ENCODE measurements at places on chromosomes 3 and 15.
A peak's percentile ranks its signal among the peaks of the same experiment; 100 is the strongest.

- DNase-seq: peak; percentile 7
Observed at GRCh38 chr3:41125258-41125657, 74.0 kb upstream of the CTNNB1 start.

DNA sequence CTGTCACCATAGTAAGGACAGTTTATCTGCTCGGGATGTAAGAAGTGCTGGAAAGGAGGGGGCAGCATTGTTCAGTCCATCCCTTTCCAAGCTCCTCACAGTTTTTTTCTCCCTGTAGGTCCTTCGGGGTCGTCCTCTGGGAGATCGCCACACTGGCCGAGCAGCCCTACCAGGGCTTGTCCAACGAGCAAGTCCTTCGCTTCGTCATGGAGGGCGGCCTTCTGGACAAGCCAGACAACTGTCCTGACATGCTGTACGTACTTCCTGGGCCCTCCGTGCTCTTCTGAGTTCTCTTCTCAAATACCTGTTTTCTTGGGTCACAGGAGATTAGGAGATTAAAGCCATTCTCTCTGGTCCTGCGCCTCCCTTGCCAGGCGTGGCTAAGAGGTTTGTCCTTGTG is 59.1 kb downstream of the PGPEP1L start:
- no peak for DNase-seq

DNA sequence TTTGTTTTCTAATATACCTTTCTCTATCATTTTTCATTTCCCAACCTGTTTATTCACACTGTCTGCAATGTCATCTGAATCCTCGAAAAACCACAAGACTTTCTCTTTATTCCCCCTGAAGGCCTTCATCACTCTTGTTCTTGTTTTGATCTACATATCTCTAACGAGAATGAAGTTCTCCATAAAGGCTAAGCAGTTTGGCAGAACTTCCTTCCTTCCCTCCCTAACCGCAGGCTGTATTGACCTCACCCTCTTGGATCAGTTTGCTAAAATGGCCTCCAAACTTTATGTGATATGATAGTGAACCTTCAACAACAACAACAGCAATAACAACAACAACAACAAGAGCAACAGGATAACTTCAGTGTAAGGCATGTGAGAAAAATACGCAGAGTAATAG is 392.8 kb downstream of the TIGIT start:
- DNase-seq: no peak

- DNase-seq: no peak
Observed at GRCh38 chr15:80070840-80071239, 11.4 kb downstream of the ZFAND6 start.

DNA sequence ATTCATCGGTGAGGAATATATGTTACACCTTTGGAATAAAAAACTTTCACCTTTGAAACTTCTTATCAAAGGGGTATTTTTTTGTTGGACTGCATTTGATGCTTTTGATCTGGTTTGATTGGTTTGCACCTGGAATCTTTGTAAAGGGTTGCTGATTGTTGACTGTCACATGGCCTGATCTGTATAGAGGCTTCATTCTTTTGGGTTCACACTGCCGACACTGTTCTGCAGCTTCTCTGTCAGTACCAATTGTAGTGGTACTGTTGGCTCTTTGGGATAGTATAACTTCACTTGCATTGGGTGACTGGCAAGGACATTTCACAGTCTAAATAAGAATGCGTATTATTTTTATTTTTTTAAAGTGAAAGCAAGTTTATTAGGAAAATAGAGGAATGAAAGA is 155.7 kb downstream of the DOCK3 start:
- no peak for DNase-seq

- DNase-seq: no peak
Observed at GRCh38 chr3:171967932-171968678, 71.3 kb upstream of the FNDC3B start.

- DNase-seq: peak; percentile 2
Observed at GRCh38 chr3:43022121-43022520, 43.0 kb downstream of the GASK1A start.

DNA sequence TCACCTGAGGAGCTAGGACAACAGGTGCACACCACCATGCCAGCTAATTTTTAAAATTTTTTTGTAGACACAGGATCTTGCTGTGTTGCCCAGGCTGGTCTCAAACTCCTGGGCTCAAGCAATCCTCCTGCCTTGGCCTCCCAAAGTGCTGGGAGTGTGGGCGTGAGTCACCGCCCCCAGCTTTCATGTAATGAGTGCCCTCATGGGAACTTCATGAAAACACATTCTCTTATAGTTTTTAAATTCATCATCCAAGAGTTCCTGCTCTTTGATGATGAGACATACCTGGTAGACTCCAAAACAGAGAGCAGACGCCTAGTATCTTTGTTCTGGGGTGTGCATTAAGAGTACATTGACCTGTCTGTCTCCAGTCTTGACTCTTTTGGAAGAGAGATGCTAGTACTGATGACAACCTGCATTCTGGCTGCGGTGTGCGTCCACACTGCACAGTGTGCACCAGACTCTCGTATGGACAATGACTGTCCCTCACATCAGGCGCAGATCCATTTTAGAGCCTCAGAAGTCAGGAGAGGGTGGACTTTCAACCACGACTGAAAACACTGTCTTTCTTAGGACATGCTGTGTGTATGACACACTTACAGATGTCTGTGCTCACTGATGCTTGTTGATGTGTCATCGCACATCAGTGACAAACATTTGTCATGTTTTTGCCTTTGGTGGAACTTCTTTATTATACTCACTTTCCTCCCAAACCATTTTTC is 2.0 kb downstream of the NRROS start:
- no peak for DNase-seq

GRCh38 chr3:115325539-115325938 is 178.5 kb upstream of the ZBTB20 start:
- no peak for DNase-seq

- no peak for DNase-seq
Observed at GRCh38 chr3:172846103-172846561, 95.6 kb downstream of the ECT2 start.

DNA sequence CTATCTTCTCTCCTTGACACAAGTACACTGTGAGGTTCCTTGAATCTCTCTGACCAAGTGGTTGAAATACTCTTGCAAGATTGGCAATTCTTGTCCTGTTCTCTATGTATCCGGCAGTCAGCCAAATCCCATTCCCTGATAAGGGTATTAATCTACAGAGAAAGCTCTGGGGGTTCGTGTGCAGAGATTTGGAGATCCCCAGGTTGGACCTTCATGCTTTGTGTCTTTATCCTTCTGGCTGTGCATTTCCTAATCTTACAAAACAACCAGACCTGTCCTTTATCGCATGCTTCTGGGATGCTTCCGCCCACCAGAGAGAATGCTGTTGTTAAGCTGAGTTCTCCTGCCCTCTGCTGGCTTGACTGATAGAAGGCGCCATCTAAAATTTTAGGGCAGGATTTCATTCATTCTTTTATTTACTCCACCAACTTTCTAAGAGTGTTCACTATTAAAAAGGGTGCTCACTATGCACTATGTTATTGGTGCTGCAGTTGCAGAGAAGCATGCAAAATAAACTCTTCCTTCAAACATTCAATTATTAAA is 8.6 kb upstream of the SST start:
- DNase-seq: no peak

GRCh38 chr3:153901991-153902390 is 219.2 kb upstream of the ARHGEF26 start:
- DNase-seq: no peak

GRCh38 chr3:112405845-112406244 is 72.9 kb downstream of the CD200 start:
- DNase-seq: no peak

- DNase-seq: no peak
Observed at GRCh38 chr15:86036243-86036642, 43.4 kb upstream of the AGBL1 start.

DNA sequence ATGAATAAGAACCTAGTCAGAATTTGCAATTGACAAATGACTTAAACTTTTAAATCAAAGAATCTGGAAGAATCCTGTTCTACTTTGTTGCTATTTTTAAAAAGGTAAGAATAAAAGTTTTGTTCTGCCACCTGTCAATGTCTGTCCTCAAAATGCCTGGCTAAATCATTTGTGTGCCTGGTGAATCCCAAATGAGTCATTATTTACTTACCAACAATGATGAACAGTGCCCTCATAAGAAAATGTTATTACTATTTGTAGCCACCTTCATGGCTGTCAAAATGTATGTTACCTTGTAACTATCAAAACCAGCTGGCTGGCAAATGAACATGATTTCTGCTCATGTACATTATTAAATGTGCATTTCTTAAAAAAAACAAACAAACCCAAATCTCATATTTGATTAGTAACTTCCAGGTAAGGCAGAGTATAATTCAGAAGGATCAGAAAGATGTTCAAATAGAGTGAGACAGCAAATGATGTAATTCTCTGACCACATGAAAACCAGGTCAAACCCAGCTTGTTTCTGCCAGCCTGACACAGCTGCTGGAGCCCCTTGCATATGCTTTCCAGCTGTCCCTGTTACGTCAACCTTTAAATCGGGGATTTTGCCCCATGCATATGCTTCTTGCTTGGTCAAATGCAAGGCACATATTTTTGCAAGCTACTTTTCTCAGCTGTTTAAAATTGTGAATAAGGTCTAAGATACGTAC is 137.9 kb downstream of the SSR3 start:
- no peak for DNase-seq

DNA sequence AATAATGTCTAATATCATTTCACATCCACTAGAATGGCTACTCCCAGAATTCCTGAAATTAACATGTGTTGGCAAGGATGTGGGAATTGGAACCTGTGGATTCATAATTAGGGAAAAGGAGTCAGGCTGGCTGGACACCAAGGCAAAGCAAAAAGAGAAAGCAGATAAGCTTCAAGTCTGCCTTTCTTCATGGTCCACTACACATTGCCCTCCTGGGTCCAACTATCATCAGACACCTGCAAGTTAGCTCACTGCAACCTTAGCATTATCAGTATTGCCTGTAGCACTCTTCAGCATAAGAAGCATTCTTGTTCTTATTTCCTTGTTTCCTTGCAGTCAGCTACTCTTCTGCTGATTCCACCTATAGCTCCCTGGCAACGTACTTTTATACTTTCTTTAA is 124.3 kb downstream of the ZNF280D start:
- DNase-seq: no peak

DNA sequence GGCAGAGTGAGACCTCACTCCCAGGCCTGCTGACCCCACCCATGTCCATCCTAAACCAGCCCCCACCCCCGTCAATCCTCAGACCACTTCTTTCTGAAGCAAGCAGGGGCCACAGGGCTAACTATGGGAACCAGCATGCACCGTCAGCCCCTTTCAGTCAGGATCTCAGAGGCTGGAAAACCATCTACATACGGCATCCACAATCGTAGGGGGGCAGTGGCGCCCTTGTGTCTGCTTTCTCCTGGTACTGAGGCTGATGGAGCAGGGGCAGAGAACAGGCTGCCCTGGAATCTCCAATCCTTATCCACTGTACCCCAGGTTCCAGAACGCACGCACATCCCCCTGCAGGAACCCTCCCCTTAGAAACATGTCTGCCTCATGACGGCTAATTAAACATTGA is 56.6 kb downstream of the XXYLT1 start:
- no peak for DNase-seq

DNA sequence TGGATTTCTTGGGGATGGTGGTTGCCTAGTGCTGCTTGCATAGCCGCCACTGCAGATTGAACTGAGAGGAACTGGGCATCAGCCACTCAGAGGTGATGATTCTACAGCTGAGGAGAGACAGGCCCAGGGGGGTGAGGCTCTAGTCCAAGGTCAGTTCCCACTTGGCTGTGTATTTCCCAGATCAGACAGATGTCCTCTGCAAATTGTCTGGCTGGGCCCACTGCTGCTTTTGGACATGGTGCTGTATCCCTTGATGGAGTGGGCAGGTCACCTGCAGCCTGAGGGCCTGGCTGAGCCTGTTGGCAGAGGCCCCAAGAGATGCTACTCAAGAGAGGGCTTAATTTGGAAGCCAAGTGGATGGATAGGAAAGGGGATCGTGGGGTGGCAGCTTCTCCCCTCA is 124.5 kb upstream of the CTDSPL start:
- no peak for DNase-seq

DNA sequence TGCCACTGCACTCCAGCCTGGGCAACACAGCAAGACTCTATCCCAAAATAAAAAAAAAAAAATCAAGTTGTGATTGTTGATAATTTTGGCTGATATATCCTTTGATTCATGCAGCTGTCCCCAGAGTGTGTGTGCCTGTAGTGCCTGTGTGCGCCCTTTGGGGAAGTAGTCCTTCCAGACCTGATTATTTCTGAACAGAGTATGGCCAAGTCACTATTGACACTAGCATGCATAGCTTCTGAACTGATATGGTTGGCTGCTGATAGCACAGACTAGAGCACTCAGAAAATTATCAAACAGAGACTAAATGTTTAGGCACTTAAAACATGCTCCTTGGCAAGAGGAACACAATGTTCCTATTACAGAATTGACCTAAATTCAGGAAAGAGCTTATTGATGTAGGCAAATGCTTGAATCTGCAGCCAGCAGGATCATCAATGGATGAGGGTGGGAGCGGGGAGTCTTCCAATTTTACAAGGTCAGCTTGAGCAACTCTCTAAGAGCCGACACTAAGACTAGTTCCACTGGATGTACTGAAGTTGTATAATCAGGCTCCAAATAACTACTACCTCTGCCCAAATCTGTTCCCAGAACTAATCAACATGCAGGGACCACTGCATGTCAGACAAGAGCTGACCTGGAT is 17.7 kb upstream of the PTPN9 start:
- DNase-seq: no peak

- DNase-seq: no peak
Observed at GRCh38 chr3:184637705-184638104, 74.2 kb downstream of the MAGEF1 start.

- no peak for DNase-seq
Observed at GRCh38 chr15:59995568-59996297, 8.4 kb upstream of the FOXB1 start.

GRCh38 chr15:87326269-87326668 is 930.3 kb downstream of the NTRK3 start:
- DNase-seq: no peak

DNA sequence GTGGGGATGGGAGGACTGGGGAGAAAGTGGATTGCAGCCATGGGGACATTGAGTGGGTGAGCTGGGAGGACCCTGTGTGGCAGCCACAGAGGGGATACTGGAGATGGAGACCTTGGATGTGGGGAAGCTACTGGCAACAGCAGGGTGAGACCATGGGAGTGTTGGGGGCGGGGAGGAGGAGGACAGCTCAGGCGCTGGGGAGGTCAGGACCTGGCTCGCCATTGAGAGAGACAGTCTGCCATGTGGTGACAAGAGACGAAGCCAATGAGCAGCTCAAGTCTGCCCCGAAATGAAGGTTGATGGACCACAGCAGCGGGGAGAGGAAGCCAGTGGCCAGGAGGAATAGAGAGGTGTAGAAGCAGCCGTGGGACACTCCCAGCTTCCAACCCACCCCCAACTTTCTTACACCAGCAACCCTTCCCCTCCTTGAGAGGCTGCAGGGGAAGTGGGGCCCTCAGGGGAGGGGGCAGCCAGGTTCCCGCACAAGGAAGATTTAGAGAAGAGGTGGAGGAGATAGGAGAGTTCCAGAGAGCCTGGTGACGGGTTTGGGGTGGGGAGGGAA is 118.1 kb downstream of the ASB7 start:
- peak; percentile 57 for DNase-seq

- no peak for DNase-seq
Observed at GRCh38 chr3:87228316-87228715, 1.2 kb downstream of the CHMP2B start.

All from coronary artery (tissue), 2 donors.